ENCODE measurements at places on chromosomes 2 and 18. TPM values are rescaled to one million over a fixed set of nuclear protein-coding genes. Genes with fewer than 3 reads are reported as not detected.

Gene GLS
- 51.3 TPM for total RNA-seq

Gene EIF2AK2
- total RNA-seq: 15.7 TPM

Gene IGFBP2
- 2.4 TPM for total RNA-seq

Gene TBR1
- total RNA-seq: not detected

Gene LYPD6
- 7.0 TPM for total RNA-seq

Gene CHRNA1
- total RNA-seq: not detected

Gene STK17B
- 10.7 TPM for total RNA-seq

Gene ALKAL2
- total RNA-seq: not detected

Data from hair follicular keratinocyte (primary cell).